PC-3 (cell line): ENCODE measurements at places on chromosomes 4 and X. TPM values are rescaled to one million over a fixed set of nuclear protein-coding genes. Genes with fewer than 3 reads are reported as not detected.

Gene AFAP1
- 42.1 and 51.4 TPM in 2 replicates for total RNA-seq

DNA sequence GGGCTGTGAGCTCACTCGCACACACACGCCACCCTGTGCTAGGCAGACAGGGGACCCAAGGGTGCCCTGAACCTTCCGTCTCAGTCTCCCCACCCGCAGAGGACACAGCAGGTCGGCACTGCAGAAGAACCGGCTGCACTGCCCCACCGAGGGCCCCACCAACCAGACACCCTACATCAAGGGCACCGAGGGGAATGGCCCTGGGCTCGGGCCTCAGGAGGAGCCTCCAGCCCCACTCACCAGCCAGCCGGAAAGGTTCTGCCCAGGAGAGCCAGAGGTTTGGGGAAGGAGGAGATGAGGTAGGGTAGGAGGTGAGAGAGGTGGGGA is 45.9 kb downstream of the FAM53A start:
- no peaks in the 10 kb centered on the region for H3K27me3 ChIP-seq
- H3K4me1 ChIP-seq, result no peaks in the 10 kb centered on the region
- H3K27ac ChIP-seq, result no peak overlapping the region
- no peak overlapping the region for H3K4me3 ChIP-seq

Gene ZNF157
- total RNA-seq, result 0.07 and 0.12 TPM in 2 replicates

DNA sequence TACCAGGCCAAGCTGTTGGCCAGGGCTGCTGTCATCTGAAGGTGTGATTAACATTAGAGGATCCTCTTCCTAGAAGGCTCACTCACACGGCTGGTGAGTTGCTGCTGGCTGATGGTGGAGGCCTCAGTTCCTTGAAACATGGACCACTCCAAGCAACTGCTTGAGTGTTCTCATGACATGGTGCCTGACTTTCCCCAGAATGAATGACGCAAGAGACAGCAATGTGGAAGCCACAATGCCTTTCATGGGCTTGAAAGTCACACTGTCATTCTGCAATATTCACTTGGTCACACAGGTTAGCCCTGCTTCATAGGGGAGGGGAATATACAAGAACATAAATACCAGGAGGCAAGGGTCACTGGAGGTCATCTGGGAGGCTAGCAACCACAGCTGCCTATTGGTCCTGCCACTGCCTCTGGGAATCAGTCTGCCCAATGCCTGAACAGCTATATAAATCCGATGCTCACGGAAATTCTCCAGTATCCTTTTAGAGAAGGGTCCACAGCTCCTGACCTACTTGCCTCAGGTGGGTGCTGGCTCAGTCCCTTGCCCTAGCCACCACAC is 97.1 kb upstream of the MAML3 start:
- H3K4me1 ChIP-seq, result peaks cover 43% of the 10 kb centered on the region
- DNase-seq, result no peak
- peak overlapping the region; percentile 77; the same call in 1 of the 2 replicates for H3K27ac ChIP-seq
- no peaks in the 10 kb centered on the region for H3K36me3 ChIP-seq

DNA sequence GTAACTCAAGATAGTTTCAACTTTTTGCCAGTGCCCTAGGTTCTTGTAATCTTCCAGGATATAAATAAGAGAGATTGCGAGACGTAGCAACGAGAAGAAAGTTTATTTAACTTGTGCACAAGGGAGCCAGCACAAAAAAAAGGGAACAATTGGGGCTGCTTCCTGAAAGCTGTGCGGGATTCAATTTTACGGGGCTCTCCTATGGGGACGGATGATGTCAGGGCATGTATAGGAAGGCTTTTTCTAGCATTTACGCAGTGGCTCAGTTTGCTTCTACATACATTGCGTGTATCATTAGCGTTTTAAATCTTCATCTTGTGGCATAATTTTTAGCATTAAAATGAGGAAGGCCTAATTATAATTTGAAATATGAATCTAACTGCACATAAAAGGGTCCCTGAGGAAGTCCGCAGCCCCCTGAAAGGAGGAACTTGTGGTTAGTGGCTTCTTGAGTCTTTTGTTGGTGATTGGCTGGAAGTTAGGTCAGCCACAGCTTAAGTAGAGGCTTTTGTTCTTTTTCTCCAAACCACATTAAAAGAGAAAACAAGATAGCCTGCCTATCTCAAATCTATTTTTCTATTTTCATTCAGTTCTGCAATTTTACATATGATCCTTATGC is 668.2 kb upstream of the NDST4 start:
- DNase-seq, result no peak
- H3K27ac ChIP-seq, result no peak overlapping the region
- no peaks in the 10 kb centered on the region for H3K27me3 ChIP-seq
- H3K4me3 ChIP-seq, result no peak overlapping the region

DNA sequence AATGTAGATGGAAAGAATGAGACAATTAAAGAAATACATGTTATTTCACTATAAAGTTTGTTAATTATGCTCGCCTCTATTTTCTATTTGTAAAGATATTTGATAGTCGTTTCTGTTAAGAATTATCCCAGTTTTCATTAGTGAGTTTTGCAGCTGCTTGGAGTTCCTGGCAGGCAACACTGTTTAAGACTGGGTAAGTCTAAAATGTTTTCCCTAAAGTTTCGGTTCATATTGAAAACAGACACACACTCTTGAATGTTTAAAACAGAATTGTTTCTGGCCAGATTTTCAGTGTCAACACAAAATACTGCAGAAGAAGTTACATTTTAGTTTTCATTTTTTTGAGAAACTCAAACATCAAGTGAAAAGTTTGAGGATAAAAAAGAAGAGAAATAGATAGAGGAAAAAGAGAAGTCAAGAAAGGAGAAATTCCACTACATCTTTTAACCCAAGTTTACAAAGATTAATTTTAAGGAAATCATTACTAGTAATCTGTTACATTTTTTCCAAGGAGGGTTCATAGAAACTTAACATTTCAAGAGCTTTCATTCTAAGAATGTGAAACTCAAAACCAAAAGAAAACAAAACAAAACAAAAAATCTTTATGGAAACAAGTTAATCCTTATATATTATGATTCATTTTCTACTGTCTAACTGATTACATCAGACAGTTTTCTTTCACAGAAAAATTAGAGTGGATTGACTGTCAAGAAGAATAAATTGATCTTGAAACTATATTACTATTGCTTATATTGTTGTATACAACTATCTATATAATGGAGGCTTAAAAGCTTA is 305.5 kb downstream of the FAT4 start:
- no peak for DNase-seq
- no peaks in the 10 kb centered on the region for H3K36me3 ChIP-seq
- no peaks in the 10 kb centered on the region for H3K27me3 ChIP-seq
- no peak overlapping the region for H3K4me3 ChIP-seq
- H3K4me1 ChIP-seq, result no peaks in the 10 kb centered on the region

Gene SLC10A3
- 42.1 and 50.6 TPM in 2 replicates for total RNA-seq

DNA sequence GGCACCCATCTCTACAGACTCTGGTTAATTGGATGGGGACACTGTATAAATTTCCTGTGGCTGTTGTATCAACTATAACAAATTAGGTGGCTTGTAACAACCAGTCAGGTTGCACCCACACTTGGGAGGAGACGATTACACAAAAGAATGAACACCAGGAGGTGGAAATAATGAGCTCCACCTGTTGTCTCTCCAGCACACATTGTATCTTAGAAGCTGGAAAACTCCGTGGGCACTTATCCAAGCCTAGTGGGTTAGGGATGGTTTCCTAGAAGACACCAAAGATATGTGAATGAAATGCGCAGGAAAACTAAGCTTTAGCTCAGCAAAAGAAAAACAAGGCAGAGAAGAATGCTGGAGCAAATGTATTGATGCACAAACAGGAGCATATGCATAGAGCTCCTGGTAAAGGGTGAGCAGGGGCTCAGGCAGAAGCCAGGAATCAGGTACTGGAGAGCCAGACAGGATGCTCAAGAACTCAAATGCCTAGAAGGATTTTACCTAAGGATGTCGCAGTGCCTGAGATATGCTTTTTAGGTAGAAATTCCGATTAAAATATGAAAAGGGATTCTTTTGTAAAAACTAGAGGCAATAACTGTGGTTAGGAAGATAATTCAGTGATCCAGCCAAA is 111.7 kb downstream of the GALNTL6 start:
- H3K27me3 ChIP-seq, result no peaks in the 10 kb centered on the region
- H3K36me3 ChIP-seq, result no peaks in the 10 kb centered on the region
- no peak overlapping the region for H3K4me3 ChIP-seq
- H3K27ac ChIP-seq, result no peak overlapping the region
- no peaks in the 10 kb centered on the region for H3K4me1 ChIP-seq

Gene SETD7
- 29.6 and 31.4 TPM in 2 replicates for total RNA-seq

Gene SMIM43
- total RNA-seq, result not detected in 2 replicates

Gene PNMA5
- not detected in 2 replicates for total RNA-seq

Gene HADH
- 10.8 and 17.5 TPM in 2 replicates for total RNA-seq

DNA sequence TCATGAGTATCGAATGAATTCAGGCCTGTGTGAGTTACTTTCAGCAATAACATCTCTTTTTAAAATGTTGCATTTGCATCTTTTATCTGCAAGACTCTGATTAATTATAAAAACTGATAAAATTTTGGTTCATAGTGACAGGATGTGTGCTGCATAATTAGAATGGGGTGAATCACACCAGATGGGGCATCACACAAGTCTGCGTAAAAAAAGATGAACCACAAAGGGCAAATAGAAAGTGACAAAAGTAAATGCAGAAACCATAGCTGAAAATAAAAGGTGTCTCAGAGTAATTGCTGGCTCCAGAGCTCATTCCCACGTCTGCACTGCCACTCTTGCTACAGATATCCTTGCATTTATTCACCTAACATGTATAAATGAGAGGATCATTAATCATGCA is 131.1 kb downstream of the HS3ST1 start:
- H3K4me1 ChIP-seq, result no peaks in the 10 kb centered on the region
- H3K27ac ChIP-seq, result no peak overlapping the region
- no peak for DNase-seq
- no peaks in the 10 kb centered on the region for H3K36me3 ChIP-seq
- no peak overlapping the region for H3K4me3 ChIP-seq
- H3K27me3 ChIP-seq, result no peaks in the 10 kb centered on the region

DNA sequence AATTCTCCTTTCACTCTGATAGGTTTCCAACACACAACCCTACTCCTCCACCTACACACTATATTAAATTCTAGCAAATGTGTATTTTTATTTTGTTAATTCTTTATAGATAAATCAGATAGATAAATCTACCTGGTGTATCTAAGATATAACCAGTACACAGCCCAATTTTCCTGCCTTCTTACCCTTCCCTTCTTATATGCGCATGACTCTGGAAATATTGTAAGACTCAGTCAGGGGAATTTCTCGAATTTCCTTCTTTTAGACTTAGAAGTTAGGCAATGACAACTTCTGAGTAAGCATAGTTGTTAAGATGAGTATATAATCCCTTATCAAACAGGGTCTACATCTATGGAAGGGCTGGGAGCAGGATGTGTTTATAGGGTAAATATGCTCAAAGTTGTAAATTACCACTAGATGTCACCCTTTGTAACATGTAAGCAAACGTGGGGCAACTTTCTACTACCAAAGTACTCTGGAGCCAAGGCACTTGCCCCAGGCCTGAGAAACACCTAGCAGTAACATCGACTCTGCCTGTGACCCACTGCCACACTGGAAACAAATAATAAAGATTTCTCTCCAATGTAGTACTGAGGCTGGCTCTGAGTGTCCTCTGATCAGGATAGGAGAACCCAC is 444.7 kb downstream of the IQCM start:
- H3K4me3 ChIP-seq, result no peak overlapping the region
- DNase-seq, result peak; percentile 65
- no peaks in the 10 kb centered on the region for H3K4me1 ChIP-seq
- no peaks in the 10 kb centered on the region for H3K27me3 ChIP-seq

- H3K4me3 ChIP-seq, result no peak overlapping the region
- no peaks in the 10 kb centered on the region for H3K4me1 ChIP-seq
- no peaks in the 10 kb centered on the region for H3K27me3 ChIP-seq
- DNase-seq, result no peak
- no peak overlapping the region for H3K27ac ChIP-seq
These were observed 96.3 kb upstream of the ENPP6 start for GRCh38 chr4:184313702-184314659.

Gene SCFD2
- total RNA-seq, result 36.6 and 40.7 TPM in 2 replicates

Gene C4orf36
- 1.8 and 2.0 TPM in 2 replicates for total RNA-seq

Gene FAM9B
- total RNA-seq, result 0.07 TPM in 1 of 2 replicates, not detected in the other

GRCh38 chr4:77174426-77174825 is 17.4 kb downstream of the CCNG2 start:
- no peaks in the 10 kb centered on the region for H3K36me3 ChIP-seq
- H3K4me1 ChIP-seq, result peaks cover 12% of the 10 kb centered on the region
- DNase-seq, result no peak
- H3K27me3 ChIP-seq, result no peaks in the 10 kb centered on the region
- no peak overlapping the region for H3K4me3 ChIP-seq

- no peaks in the 10 kb centered on the region for H3K36me3 ChIP-seq
- DNase-seq, result no peak
- no peak overlapping the region for H3K4me3 ChIP-seq
- no peaks in the 10 kb centered on the region for H3K27me3 ChIP-seq
These were observed 247.1 kb downstream of the BCOR start for GRCh38 chrX:39850630-39851152.

GRCh38 chr4:102918859-102919258 is 50.1 kb downstream of the CISD2 start:
- no peaks in the 10 kb centered on the region for H3K4me1 ChIP-seq
- no peaks in the 10 kb centered on the region for H3K27me3 ChIP-seq
- no peak for DNase-seq
- H3K27ac ChIP-seq, result no peak overlapping the region
- H3K4me3 ChIP-seq, result no peak overlapping the region

DNA sequence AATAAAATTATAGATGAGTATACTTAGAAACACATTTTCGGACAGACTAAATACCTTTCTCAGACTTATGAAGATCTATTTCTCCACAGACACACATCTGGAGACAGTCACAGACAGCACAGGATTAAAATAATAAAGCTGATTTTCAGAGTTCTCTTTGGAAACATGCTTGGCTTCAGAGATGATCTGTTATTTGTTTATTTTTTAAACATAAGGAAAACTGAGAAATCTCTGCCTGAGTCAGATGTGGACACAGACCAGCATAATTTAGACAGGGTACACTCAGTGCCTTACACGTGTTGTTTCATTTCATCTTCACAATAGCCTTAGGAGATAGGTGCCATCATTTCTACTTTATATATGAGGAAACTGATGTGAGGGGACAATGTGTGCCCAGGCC is 92.1 kb downstream of the SLC9A7 start:
- no peak overlapping the region for H3K4me3 ChIP-seq
- peaks cover 29% of the 10 kb centered on the region for H3K4me1 ChIP-seq
- peaks cover 8% of the 10 kb centered on the region; the same call in 1 of the 2 replicates for H3K36me3 ChIP-seq
- DNase-seq, result no peak
- no peaks in the 10 kb centered on the region for H3K27me3 ChIP-seq

- no peak overlapping the region for H3K27ac ChIP-seq
- peak overlapping the region; percentile 46 for H3K4me3 ChIP-seq
- peak; percentile 43 for DNase-seq
- no peaks in the 10 kb centered on the region for H3K4me1 ChIP-seq
These were observed 4.2 kb upstream of the ZNF157 start for GRCh38 chrX:47366041-47366722.

GRCh38 chrX:10512258-10512657 is 108.1 kb downstream of the MID1 start:
- H3K4me3 ChIP-seq, result 0 out of 2 replicates have a peak overlapping the region, but pooled peaks have one; percentile 32
- no peaks in the 10 kb centered on the region for H3K27me3 ChIP-seq
- H3K36me3 ChIP-seq, result no peaks in the 10 kb centered on the region
- DNase-seq, result peak; percentile 61

Gene GUCY1B1
- 3.1 and 4.4 TPM in 2 replicates for total RNA-seq

Gene NCAPG
- total RNA-seq, result 25.9 and 27.6 TPM in 2 replicates

- no peaks in the 10 kb centered on the region for H3K36me3 ChIP-seq
- H3K4me3 ChIP-seq, result no peak overlapping the region
- peaks cover 8% of the 10 kb centered on the region for H3K4me1 ChIP-seq
- no peak overlapping the region for H3K27ac ChIP-seq
These were observed 7.4 kb upstream of the LOC101059915 start for GRCh38 chrX:71659959-71660358.
